ENCODE measurements at places on chromosomes 5 and 9.

GRCh38 chr9:89519366-89519805, 21.5 kb upstream of the SEMA4D start:
- DNase-seq: peak; percentile 12

GRCh38 chr9:127554966-127555839, 56.9 kb upstream of the STXBP1 start:
- DNase-seq: peak; percentile 61

DNA sequence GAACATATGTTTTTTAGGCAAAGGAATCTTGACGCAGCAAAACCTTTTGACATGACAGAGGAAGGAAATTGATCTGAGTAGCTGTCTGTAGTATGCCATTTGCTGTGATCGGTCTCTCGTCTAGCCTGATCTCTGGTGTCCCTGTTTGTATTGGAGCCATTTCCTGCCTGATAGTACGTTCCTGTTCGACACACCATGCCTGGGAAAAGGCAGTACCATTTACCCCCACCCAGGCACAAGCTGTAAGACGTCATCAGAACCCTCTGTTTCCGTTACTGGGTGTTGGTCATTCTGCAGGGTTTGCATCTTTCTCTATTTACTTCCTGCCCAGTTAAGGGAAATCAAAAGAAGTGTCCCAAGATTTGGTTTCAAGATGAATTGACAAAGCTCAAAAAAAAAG, 129.7 kb downstream of the CEMIP2 start:
- peak; percentile 17 for DNase-seq

GRCh38 chr5:174427304-174427703, 297.1 kb upstream of the MSX2 start:
- no peak for DNase-seq

DNA sequence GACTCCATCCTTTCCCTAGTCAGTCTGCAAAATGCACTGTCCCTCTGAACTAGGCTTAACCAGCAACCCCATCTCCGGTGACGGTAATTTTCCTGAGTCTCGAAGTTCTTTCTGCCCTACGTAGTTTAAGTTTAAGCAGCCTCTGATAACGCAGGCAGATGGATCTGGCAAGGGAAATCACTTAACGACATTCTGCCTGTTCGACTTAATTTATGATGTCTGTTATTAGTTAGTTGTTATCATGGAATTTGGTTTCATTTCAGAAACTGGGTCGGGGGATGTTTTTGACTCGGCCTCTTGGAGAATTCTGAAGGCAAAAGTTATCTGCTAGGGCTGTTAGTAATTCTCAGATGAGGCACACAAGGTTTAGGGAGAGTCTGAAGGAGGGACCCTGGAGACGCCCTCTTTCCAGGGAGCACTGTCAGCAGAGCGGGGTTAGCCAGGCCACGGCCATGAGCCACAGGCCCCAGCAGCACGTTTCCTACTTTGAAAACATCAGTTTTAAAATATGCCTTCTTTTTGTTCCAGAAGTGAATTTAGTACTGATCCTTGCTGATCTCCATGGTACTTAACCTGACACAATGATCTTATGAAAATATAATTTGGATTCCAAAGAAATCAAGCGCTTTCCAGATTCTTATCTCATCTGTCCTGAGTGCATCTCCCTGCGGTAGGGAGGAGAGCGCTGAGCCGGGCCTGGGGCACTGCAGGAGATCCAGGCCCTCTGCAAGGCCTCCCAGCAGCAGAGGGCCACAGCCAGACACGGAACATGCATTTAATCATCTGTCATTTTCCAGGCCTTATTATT, 171.0 kb upstream of the OTULINL start:
- DNase-seq: no peak

- peak; percentile 67 for DNase-seq
Observed at GRCh38 chr9:106689089-106689488, 173.9 kb upstream of the ZNF462 start.

DNA sequence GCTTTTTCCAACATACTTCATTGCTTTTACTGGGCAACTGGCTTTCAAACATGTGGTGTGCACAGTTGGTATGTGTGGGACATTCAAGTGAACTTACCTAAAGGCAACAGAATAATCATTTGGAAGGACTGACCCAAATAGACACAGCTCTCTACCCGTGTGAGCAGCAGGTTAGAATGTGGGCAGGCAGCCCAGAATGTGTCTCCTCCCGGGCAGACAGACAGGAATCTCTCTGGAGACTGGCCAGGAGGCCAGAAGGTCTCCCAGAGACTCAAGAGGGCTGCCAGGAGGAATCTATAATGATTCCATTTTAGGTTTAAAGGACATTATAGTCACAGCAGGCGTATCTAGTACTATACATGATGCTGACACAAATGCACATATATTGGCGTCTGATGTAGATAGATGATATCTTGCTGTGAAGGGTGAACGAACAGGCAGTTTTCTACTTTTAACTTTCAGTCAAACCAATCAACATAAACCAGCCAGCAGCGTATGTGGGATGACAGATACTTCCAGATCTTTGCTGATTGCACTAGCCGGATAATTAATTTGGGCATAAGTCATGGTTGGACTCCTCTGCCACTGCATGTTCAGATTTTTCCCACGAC, 297.4 kb upstream of the ZNF608 start:
- peak; percentile 96 for DNase-seq

- no peak for DNase-seq
Observed at GRCh38 chr9:1994180-1994579, 21.0 kb upstream of the SMARCA2 start.

DNA sequence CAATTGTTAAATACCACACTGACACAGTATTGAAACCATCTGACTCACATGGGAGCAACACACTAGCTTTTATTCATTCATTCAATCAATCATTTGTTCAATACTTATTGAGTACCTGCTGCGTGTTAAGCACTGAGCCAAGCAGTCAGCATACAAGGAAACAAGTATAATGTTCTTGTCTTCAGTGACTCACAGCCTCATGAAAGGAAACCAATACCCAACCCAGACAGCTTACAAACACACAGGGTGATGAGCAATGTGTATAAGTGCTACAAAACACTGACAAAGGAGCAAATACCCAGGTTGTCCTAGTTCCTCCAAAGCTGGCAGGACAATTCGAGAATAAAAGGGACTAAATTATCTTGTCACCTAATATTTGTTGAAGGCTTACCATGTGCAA, 67.6 kb upstream of the RASEF start:
- no peak for DNase-seq

DNA sequence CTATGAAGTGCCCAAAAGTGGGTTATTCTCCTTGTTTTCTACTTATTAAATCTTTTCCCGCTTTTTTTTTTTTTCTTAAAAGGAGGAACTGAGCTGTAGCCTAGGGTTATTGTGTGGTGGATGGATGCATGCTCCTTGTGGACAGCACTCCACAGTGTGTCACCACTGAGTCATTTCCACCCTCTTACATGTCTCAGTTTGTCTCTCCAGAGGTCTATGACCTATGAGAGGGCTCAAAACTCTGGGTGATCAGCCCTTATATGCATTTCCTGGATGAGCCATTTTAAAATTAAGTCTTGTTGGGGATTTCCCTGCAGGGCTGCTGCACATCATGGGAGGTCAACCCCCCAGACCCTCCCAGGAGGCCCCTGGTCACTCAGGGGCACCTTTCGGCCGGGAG, 102.2 kb upstream of the MOCS2 start:
- peak; percentile 90 for DNase-seq
